ENCODE measurements at places on chromosomes 6 and 20.

GRCh38 chr20:57294550-57294949, 28.1 kb upstream of the BMP7 start:
- DNase-seq: no peak

GRCh38 chr6:41050536-41050935, 2.5 kb upstream of the APOBEC2 start:
- DNase-seq: no peak

GRCh38 chr20:14783766-14784165, 446.4 kb upstream of the FLRT3 start:
- DNase-seq: no peak

DNA sequence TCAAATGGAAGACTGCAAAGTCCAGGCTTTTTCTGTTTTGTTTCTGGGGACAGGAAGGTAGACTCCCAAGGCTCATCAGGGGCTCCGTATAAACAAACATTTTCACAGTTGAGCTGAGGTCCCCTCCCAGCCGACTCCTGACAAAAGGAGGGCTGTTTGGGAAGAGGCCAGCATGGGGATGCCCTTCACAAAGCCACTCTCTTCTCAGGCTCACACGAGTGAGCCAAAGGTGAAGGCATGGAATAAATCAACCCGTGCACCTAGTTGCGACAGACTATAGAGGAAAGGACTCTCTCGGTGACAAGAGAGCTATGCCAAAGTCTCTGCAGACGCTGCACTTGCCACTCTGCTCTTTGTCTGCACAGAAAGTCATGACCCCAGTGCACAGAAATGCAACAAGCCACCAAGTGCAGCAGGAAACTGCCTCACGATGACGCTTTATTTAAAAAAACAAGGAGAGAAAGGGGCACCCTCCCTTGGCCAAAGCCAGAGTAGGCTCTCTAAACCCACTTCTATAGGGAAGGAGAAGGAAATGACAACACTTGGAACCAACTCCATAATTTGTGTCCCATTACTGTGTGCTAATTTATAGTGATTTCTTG, 21.0 kb downstream of the JAG1 start:
- no peak for DNase-seq

GRCh38 chr6:77180326-77180725, 283.0 kb downstream of the HTR1B start:
- no peak for DNase-seq

DNA sequence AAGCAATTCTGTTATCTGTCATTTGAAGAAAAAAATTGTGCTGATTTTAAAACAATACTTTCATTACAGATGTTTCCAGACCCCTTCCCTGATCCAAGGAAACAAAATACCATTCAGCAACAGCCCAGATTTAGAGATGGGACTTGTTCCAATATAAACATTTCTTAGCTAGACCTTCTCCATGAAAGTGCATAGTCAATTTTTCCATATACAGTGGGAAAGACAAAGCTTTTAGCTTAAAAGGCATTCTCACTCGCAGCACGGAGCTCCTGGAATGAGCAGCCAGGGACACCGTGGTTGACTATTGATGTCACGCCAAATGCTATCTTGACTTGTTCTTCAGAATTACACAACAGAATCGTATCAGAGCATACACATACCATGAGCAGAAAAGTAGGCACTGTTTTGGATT, 21.5 kb downstream of the LAMA4 start:
- DNase-seq: no peak
